ENCODE measurements at places on chromosomes 13 and 19.

DNA sequence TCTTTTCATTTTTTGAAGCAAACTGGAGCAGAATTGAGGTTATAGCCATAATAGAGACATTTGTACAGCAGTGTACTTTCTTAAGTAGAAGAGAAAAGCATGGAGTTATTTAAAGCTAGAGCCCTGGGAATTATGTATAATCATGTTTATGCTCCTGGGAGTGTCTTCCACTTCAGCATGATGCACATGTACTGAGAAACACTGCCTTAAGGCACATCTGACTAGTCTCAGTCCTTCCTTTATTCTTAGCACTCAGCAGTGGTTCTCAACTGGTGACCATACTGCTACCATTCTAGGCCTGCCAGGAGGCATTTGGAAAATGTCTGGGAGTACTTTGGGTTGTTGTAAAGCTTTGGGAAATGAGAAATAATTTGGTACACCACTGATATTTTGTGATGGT is 45.8 kb downstream of the VWA8 start:
- no peak for DNase-seq

- no peak for DNase-seq
Measured at GRCh38 chr13:77876176-77876575, 42.5 kb downstream of the EDNRB start.

DNA sequence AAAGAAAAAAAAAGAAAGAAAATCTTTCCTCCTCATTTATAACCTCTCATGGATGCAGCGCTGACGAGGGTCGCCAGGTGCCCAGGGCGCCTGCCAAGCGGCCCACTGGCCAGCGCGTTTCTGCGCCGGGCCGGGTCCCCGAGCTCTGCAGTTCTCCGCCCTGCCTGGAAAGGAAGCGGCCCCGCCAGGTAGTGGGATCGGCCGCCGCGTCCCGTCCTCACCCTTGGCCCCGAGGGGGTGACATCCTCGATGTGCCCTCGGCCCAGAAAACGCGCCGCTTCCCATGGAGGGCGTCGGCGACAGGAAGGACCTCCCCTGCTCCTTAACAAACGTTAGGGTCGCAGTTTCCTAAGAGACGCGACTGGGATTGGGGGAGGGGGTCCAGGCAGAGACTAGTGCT is 56.9 kb downstream of the ZNF726 start:
- DNase-seq = no peak

DNA sequence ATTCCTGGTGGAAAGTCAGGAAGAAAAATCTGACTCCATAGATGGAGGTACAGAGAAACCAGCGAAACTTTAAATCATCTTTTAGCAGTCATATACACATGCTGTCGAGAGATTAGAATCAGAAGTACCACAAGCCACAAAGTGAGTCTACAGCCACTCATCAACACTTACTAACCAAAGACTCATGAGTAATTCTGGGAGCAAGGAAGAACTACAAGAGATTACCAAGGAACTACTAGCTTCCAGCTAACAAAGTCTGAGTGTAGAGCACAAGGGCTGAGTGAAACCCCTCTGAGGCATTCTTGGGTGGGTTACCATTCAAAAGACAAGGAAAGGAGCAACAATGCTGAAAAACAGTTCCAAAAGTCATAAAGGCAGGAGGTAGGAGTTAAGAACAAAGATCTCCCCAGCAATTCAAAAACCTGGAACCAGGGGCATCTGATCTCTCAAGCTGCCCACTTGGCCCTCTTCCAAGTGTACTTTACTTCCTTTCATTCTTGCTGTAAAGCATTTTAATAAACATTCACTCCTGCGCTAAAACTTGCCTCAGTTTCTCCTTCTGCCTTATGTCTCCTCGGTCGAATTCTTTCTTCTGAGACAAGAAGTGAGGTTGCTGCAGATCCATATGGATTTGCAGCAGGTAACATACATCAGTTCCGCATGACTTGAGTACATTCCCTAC is 13.0 kb downstream of the RBM26 start:
- no peak for DNase-seq
